Astrocyte of the spinal cord (primary cell): ENCODE measurements at places on chromosomes 6 and 20.

- DNase-seq, result no peak
Measured at GRCh38 chr6:157716251-157716995, 106.6 kb upstream of the SNX9 start.

- DNase-seq, result no peak
Measured at GRCh38 chr20:48463096-48463720, 364.6 kb downstream of the PREX1 start.

DNA sequence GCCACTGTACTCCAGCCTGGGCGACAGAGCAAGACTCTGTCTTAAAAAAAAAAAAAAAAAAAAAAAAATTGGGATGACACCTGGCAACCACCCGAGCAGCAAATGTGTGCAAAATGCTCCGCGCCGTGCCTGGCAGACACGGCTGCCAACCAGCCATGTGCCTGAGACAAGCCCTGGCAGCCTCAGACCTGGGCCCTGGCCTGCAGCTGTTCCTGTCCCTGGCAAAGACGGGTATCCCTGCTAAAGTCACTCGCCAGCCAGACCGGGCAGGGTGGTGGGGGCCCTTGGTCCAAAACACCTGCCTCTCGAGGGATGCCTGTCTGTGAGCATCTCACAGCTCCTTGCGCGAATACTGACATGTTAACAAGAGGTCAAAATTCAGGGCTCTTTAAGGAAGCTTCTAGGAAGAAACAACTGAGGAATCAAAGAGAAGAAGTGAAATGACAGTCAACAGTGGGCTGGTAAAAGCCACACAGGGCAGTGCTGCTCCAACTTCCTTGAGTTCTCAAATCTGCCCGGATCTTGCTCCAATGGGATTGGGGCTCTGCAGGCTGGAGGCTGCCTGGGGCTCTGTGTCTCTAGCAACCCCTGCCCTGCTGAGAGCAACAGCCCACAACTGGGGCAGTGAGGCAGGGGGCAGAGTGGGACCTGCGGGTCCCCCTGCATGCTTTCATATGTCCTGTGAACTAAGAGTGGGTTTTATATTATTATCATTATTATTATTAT lies 53.4 kb downstream of the SYTL3 start:
- DNase-seq, result no peak

DNA sequence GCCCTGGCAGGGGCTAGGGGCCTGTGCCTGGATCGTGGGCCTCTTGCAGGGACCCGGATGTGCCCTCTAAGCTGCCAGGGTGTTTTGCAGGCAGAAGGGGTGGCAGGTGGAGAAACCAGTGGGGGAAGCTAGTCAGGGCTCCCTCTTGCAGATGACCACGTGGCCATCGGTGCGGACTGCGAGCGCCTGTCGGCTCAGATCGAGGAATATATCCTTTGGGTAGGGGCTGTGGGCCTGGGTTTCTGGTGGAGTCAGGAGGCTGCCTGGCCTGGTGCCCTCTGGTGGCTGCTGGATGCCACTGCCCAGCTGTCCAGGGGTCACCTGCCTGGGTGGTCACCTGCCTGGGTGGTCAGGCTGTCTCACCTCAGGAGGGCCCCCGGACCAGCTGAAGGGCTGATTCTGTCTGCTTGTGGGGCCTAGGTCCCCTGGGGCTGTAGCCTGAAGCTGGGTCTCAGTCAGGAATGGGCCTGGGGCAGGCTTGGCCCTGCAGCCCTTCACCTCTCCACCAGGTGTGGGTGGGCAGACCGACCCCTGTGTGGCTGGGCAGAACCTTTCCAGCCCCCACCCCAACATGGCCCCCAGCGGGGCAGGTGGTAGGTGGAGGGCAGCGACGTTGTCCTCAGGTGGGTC lies 6.7 kb downstream of the TCEA2 start:
- no peak for DNase-seq

DNA sequence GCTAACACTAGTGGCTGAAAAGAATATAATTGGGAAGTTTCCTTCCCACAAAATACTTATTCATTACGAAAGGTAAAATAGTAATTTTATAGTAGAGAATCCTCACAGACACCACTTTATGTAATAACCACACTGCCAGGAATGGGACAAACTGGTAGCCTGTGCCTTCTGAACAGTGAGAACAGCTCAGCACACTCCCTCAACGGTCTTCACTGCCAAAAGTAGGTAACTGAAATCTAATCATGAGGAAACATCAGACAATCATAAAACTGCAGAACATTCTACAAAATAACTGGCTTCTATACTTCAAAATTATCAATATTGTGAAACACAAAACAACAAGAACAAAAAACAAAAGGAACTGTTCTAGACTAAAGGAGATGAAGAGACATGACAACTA lies 44.1 kb downstream of the NUP153 start:
- no peak for DNase-seq

DNA sequence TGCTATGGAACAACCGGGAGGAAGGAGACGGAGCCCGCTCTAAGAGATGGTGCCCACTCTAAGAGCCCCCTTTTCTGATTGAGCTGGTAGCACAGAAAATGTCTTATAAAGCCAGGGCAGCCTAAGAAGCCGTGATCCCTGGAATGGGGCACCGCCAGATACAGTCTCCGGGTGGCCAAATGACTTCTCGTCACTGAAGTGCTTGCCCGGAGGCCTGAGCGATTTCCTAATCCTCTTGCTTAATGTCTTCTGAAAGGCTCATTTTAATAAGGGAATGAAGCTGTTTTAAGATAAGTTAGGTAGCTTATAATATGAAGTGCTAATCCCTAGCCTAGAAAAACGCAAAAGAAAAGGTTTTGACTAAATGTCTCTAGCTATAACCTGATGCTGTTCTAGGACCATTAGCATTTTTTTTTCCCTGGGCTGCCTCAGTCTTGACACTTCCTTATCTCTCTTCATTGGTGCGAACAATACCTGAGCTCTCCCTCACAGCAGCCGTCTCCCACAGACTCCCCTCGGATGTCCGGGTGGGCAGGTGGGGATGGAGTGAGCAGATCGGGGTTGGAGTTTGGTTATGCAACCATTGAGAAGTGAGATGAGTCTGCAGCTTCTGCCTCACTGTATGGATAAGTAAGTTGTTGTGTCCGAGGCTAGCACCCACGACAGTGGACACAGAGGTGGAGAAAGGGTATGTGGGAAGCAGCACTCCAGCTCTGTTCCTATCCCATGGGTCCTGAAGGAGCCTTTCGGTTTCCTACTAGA lies 559.4 kb upstream of the AGPAT4 start:
- DNase-seq, result no peak

DNA sequence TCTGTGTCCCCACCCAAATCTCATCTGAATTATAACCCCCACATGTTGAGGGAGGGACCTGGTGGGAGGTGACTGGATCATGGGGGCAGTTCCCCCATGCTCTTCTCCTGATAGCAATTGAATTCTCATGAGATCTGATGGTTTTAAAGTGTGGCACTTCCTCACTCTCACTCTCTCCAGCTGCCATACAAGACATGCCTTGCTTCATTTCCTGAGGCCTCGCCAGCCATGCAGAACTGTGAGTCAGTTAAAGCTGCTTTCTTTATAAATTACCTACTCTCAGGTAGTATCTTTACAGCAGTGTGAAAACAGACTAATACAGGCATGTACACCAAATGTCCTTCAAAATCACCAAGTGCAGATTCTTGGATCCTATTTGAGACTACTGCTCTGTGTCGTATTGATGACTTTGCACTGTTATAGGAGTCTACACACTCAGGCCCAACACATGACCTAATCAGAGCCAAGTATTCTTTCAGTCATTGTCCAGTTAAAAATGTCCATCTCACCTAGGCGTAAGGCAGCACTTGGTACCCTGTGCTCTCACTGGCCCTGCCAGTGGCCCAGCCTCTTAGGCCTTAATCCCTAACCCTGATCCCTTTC lies 52.8 kb upstream of the UST start:
- no peak for DNase-seq

DNA sequence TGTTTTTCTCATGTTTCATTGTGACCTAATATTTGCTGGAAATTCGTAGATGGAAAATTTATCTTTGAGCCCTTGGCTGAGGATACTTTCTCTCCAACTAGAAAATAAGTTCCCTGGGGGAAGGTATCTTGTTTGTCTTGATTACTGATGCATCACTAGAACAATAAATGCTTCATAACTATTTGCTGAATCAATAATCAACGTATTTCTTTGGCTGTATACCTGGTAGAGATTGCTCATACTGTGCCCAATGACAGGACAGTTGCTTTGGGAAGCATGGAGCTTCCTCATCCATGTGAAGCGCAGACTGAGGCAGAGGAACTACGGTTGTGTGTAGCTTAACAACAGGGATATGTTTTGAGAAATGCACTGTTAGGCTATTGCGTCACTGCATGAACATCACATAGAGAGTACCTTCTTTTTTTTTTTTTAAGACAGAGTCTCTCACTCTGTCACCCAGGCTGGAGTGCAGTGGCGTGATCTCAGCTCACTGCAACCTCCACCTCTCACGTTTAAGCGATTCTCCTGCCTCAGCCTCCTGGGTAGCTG lies 34.2 kb upstream of the RPN2 start:
- DNase-seq, result no peak

- DNase-seq, result peak; percentile 68
Measured at GRCh38 chr6:28597217-28597835, 71.6 kb downstream of the GPX5 start.

GRCh38 chr6:112163295-112164257 lies 76.2 kb downstream of the FAM229B start:
- peak; percentile 33 for DNase-seq

DNA sequence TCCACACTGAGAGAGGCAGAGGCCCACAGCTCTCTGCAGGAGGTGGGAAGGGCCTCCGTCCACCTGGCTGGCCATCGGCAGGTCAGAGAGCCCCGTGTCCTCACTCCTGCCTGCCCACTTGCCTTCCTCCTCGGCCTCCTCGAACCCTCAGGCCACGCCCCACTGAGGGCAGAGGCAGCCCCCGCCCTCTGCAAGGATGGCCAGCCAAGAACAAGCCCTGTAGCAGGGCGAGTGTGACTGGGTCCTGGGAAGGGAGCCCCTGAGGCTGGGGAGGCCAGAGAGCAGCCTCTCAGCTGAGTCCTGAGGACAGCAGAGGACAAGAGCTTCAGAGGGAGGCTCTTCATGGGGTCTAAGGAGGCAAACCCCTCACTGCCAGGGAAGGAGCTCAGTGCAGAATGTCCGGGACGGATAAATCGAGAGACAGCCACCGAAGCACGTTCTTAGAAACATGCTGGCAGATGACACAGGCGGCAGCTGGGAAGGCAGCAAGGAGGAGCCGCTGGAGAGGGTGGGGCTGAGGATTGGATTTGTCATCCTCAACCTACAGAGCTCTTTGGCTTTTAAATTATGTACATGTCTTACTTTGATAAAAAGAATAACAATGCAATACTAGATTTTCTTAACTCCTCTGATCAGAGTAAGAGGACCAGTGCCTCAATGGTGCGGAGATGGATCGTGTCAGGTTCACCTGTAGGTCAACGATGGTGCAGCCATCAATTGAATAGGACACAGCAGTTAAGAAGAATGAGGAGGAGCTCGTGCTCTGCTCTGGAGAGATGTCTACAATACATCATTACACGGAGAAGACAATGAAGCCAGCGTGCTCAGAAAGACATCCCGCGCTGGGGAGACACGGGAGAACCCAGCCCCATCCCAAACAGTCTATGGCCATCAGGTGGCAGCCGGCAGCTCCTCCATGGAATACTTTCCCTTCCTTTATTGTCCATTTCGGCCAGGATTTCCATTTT lies 53.0 kb downstream of the GNAS-AS1 start:
- DNase-seq, result no peak

GRCh38 chr6:157535340-157536222 lies 154.6 kb downstream of the ZDHHC14 start:
- peak; percentile 83 for DNase-seq

DNA sequence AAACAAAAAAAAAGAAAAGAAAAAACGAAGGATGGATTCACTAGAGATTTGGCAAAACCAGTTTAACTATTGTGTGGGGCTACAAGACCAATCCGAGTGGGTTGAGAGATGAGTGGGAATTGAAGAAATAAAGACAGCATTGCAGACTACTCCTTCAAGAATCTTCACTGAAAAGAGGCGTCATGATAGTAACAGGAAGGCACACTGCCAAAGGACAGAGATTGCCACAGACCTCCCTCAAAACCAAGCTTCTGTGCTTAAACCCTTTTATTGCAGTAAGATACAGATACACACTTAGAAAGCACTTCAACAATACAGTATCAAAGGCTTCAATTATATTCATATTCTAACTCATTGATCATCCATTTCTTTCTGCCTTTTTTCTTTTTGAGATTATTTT lies 103.9 kb downstream of the IPCEF1 start:
- no peak for DNase-seq

GRCh38 chr6:21999741-22000140 lies 297.1 kb downstream of the PRL start:
- no peak for DNase-seq
